Muscle of leg (tissue), 16 donors: ENCODE measurements at places on chromosomes 7 and 10. TPM values are rescaled to one million over a fixed set of nuclear protein-coding genes. Genes with fewer than 3 reads are reported as not detected.

GRCh38 chr10:78736926-78737630, 331.7 kb upstream of the ZMIZ1 start:
- H3K4me3 ChIP-seq: no peak overlapping the region
- peaks cover 14% of the 10 kb centered on the region for H3K4me1 ChIP-seq
- H3K27ac ChIP-seq: no peak overlapping the region
- DNase-seq: no peak

GRCh38 chr7:75599244-75599781, 107.2 kb downstream of the SPDYE5 start:
- H3K4me1 ChIP-seq: peaks cover 30% of the 10 kb centered on the region
- no peak overlapping the region for H3K4me3 ChIP-seq
- H3K27me3 ChIP-seq: no peaks in the 10 kb centered on the region
- DNase-seq: peak; percentile 84
- peak overlapping the region; percentile 88 for H3K27ac ChIP-seq

DNA sequence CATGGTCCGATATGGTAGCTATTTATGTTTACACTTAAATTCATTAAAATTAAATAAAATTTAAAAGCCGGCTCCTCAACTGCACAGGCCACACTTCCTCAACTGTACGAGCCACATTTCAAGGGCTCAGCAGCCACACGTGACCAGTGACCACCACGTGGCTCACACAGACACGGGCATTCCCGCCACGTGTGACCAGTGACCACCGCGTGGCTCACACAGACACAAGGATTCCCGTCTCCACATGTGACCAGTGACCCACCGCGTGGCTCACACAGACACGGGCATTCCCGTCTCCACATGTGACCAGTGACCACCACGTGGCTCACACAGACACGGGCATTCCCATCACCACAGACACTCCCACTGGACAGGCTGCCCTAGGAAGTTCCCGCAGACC, 91.3 kb downstream of the PDGFA start:
- H3K27ac ChIP-seq: no peak overlapping the region
- no peaks in the 10 kb centered on the region for H3K36me3 ChIP-seq
- peaks cover 31% of the 10 kb centered on the region for H3K4me1 ChIP-seq
- no peak for DNase-seq
- no peak overlapping the region for H3K4me3 ChIP-seq

DNA sequence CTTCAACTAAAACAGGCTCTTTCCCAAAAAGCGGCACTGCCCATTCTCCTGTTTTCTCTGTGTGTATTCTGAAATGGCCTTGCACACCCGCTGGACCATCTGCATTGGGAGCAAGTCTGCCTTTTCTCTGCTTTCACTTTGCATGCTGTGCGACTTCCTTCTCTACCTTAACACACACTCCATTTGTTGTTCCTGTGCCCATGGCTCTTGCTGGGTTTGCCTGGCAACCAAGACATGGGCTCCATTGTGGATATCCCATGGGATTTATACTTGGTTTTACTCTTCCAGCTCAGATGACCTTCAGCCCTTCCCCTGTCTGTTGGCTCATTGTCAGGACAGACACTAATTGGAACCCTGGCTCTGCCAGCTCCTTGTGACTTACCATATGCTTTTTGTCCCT, 465.3 kb downstream of the REEP3 start:
- DNase-seq: no peak
- no peak overlapping the region for H3K27ac ChIP-seq

DNA sequence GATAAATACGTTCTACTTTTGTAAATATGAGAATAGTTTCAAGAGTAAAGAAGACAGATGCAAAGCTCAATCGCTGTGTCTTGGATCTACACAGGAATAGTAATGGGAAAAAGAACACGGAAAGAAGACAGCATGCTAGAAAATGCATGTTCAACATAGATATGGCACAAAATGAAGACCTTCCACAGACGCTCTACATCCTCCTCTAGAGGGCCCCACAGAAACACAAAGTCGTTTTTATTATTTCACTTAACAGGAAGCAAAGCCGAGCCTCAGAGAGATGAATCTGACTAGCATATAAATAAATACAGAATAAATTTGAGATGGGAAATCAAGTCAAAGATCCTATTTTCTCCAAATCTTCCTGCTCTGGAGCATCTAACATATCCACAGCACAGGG, 292.6 kb downstream of the PARD3 start:
- H3K27ac ChIP-seq: no peak overlapping the region
- H3K27me3 ChIP-seq: no peaks in the 10 kb centered on the region
- DNase-seq: peak; percentile 53
- H3K4me1 ChIP-seq: peaks cover 7% of the 10 kb centered on the region
- no peak overlapping the region for H3K4me3 ChIP-seq
- no peaks in the 10 kb centered on the region for H3K36me3 ChIP-seq

- peaks cover 2% of the 10 kb centered on the region for H3K27me3 ChIP-seq
- no peak overlapping the region for H3K4me3 ChIP-seq
- no peaks in the 10 kb centered on the region for H3K4me1 ChIP-seq
Measured at GRCh38 chr10:98536551-98536950, 89.8 kb upstream of the HPS1 start.

DNA sequence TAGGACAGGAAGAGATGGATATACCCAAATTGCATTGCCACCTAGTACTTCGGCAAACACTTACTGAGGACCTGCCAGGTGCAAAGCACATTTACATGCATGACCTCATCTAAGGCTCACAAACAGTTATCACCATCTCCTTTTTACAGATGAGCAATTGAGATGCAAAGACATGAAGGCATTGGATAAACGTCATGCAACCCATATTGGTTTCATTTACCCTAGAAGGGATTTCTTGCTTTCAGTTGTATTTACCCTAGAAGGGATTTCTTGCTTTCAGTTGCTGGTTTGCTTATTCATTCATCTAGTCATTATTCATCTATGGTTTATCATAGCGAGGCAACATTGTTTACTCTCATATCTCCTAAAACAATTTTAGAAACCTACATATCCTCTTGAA, 52.2 kb downstream of the STEAP1B start:
- peaks cover 38% of the 10 kb centered on the region for H3K4me1 ChIP-seq
- DNase-seq: no peak
- no peak overlapping the region for H3K27ac ChIP-seq
- H3K4me3 ChIP-seq: no peak overlapping the region
- peaks cover 3% of the 10 kb centered on the region for H3K27me3 ChIP-seq

DNA sequence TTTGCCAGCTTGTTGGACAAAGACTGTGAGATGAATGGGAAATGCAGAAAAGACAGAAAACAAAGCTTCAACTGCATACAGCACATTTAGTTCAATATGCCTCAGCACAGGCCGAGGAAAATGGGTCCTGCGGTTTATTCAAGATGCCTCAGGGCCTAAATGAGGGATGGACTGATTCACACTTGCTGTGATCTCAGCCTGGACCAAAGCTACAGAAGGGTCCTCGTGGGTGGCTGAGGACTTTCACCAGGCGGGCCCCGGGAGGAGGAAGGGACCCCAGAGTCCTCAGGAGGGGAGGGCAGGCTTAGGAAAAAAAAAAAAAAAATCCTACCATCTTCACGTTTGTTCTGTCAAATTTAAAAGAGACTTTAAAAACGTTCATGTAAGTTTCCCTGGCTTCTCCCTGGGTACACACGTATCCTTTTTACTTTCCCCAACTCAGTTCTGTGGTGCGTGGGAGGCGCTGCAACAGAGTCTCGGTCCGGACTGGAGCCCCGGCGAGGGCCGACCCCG, 624 bp upstream of the ZNF783 start:
- peak overlapping the region; percentile 87 for H3K27ac ChIP-seq
- peak; percentile 36 for DNase-seq
- H3K4me3 ChIP-seq: peak overlapping the region; percentile 60

GRCh38 chr7:107090457-107090856, 46.0 kb downstream of the PRKAR2B start:
- H3K36me3 ChIP-seq: no peaks in the 10 kb centered on the region
- DNase-seq: no peak

- DNase-seq: no peak
- H3K27ac ChIP-seq: no peak overlapping the region
- H3K36me3 ChIP-seq: no peaks in the 10 kb centered on the region
- H3K27me3 ChIP-seq: no peaks in the 10 kb centered on the region
- H3K4me3 ChIP-seq: no peak overlapping the region
- peaks cover 4% of the 10 kb centered on the region for H3K4me1 ChIP-seq
Measured at GRCh38 chr10:127526161-127526560, 22.9 kb upstream of the NPS start.

- no peaks in the 10 kb centered on the region for H3K27me3 ChIP-seq
- H3K4me3 ChIP-seq: no peak overlapping the region
- H3K36me3 ChIP-seq: no peaks in the 10 kb centered on the region
- no peak overlapping the region for H3K27ac ChIP-seq
Measured at GRCh38 chr10:75739414-75740143, 308.2 kb downstream of the LRMDA start.

- H3K4me3 ChIP-seq: no peak overlapping the region
- H3K27me3 ChIP-seq: no peaks in the 10 kb centered on the region
Measured at GRCh38 chr7:112167147-112167546, 39.1 kb downstream of the DOCK4 start.

GRCh38 chr7:128993419-128993818, 55.7 kb downstream of the IRF5 start:
- no peak overlapping the region for H3K27ac ChIP-seq
- H3K4me3 ChIP-seq: no peak overlapping the region
- no peak for DNase-seq
- H3K27me3 ChIP-seq: no peaks in the 10 kb centered on the region
- peaks cover 20% of the 10 kb centered on the region for H3K36me3 ChIP-seq

DNA sequence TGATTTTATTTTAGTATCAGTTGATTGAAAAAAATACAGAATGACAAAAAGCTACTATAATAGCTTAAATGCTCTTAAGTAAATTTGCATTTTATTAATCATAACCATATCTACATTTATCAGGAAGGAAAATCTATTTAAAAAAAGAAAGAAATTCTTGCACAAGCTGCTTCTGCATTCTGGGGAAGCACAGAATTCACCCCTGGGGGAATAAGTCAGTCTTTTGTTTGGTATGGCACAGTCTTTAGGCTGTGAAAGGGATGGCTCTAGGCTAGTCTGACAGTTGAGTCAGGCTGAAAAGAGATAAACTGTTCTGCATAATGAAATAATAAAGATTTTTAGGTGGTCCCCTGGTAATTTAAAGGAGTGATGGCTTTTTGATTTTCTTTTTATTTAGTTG, 37.9 kb downstream of the HTR7 start:
- DNase-seq: no peak
- H3K27ac ChIP-seq: no peak overlapping the region
- no peaks in the 10 kb centered on the region for H3K27me3 ChIP-seq
- no peak overlapping the region for H3K4me3 ChIP-seq
- no peaks in the 10 kb centered on the region for H3K36me3 ChIP-seq

DNA sequence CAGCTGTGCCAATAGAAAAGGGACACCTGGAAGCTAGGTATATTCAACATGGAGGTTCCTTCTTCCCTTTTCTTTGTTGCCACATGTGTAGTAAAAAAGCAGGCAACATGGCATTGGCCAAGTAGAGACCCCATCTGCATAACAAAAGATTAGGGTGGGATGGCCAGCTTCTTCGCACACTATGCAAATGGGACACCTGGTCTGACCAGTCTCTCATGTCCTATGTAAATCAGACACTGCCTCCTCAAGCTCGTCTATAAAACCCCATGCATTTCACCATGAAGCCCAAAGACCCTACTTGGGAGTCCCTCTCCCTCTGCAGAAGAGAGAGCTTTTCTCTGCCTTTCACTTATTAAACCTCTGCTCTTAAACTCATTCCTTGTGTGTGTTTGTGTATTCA, 53.9 kb downstream of the MYL10 start:
- H3K27me3 ChIP-seq: no peaks in the 10 kb centered on the region
- H3K4me1 ChIP-seq: no peaks in the 10 kb centered on the region
- DNase-seq: no peak
- H3K27ac ChIP-seq: no peak overlapping the region
- H3K4me3 ChIP-seq: no peak overlapping the region

DNA sequence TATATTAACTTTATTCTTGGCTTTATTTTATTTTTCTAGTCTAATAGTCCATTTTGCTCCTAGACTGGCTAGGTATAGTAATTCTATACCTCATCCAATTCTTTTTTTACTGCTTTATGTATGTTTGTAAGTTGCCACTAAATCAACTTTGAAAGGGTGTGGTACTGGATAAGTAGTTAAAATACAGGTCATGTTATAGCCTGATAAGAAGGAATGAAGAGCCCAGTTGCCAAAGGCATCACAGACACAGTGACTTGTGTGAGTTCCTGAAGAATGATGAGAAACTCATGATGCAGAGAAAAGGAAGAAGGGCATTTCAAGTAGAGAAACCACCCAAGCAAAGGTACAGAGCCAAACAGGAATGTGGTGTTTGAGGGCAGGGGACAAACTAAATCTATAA, 27.3 kb downstream of the NAPEPLD start:
- H3K4me3 ChIP-seq: no peak overlapping the region
- H3K4me1 ChIP-seq: no peaks in the 10 kb centered on the region
- no peaks in the 10 kb centered on the region for H3K27me3 ChIP-seq
- no peak overlapping the region for H3K27ac ChIP-seq

DNA sequence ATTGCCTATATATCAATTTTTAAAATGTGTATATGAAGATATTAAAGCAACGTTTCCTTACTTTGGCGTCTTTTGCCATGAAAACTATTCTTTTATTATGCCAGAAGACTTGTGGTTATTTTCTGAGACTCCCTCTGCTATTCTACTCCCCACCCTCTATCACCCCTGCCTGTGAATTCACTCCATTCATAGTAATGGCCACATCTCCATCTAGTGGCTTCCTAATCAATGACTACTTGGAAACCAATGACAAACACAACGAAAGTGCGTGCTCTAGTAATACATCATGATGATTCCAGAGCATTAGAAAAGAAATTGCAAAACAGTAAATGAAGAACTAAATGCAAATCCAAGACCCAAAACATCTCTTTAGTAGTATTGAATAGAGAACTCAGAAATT, 186.7 kb upstream of the HGF start:
- H3K27me3 ChIP-seq: no peaks in the 10 kb centered on the region
- DNase-seq: peak; percentile 63
- H3K4me3 ChIP-seq: no peak overlapping the region
- no peaks in the 10 kb centered on the region for H3K4me1 ChIP-seq
- no peaks in the 10 kb centered on the region for H3K36me3 ChIP-seq

GRCh38 chr7:133794479-133794878, 332.7 kb upstream of the LRGUK start:
- H3K4me3 ChIP-seq: no peak overlapping the region
- H3K36me3 ChIP-seq: no peaks in the 10 kb centered on the region
- peaks cover 2% of the 10 kb centered on the region for H3K4me1 ChIP-seq

Gene ICA1
- total RNA-seq: 4.7 TPM

Gene TRPV6
- total RNA-seq: 0.09 TPM

Gene NODAL
- 0.04 TPM for total RNA-seq

Gene MYL7
- total RNA-seq: 13.0 TPM

Gene CASTOR2
- 9.8 TPM for total RNA-seq

Gene UBN2
- total RNA-seq: 9.3 TPM

Gene MCM10
- 5.1 TPM for total RNA-seq

Gene COL1A2
- total RNA-seq: 5,114 TPM

Gene A1CF
- total RNA-seq: not detected

Gene KCNH2
- total RNA-seq: 9.7 TPM

Gene SHTN1
- 3.3 TPM for total RNA-seq

Gene PLXNA4
- 1.9 TPM for total RNA-seq
